Stimulated activated CD4-positive, alpha-beta T cell treated with anti-CD3 and anti-CD28 coated beads, Interleukin-12 subunit alpha, Interleukin-12 subunit beta, amount 100 ng/mL, for 24 hours (primary cell): ENCODE measurements at places on chromosomes 7 and 10.

DNA sequence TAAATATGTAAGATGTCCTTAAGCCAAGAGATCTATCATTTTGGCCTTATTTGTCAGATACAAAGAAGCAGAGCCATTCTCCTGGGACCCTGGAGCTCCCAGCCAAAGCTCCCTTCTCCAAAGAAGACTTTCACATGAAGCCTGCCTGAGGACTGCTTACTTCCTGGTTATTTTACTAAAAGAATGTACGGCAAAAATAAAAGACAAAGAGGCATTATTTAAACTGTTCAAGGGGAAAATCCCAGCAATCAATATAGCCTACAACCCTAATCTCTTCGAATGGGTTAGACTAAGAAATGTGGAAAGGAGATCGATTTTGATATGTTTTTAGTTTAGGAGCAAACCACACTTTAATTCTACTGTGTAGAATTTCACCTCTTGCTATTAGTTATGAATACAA is 237.9 kb upstream of the CTBP2 start:
- DNase-seq, result no peak

DNA sequence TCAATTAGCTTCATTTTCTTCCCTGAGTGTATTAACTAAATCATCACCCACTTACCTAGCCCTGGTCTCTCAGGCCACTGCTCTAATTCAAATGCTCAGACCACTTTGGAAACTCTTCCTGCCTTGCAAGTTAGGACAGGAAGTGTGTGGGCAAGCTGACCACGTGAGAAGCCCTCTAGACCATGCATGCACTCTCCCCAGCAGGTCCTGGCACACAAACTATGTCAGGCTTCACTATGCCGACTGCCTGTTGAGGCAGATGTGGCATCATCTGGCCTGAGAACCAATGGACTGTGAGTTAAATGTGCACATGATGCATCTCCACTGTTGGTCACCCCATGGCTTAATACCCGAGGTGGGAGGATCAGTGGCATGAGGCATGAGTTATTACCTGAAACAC is 439.6 kb downstream of the GRID1 start:
- no peak for DNase-seq

- no peak for DNase-seq
These were observed 478.7 kb downstream of the INHBA start for GRCh38 chr7:41224063-41224763.

- DNase-seq, result no peak
These were observed 59.0 kb upstream of the GTF2I start for GRCh38 chr7:74598558-74598957.

DNA sequence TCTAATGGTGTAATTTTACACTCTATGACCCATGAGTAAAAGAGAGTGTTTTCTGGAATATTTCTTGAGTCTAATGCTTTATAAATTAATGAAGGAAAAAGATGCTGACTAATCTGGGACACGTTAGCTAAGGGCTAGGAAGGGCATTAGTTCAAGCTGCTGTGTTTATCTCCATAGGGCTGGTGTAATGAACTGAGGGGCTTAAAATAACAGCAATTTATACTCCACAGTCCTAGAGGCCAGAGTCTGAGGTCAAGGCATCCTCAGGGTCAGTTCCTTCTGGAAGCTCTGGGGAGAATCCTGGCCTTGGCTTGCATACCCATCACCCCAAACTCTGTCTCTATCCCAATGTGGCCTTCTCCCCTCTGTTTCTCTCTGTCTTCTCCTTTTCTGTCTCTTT is 105.2 kb upstream of the PFKP start:
- no peak for DNase-seq

DNA sequence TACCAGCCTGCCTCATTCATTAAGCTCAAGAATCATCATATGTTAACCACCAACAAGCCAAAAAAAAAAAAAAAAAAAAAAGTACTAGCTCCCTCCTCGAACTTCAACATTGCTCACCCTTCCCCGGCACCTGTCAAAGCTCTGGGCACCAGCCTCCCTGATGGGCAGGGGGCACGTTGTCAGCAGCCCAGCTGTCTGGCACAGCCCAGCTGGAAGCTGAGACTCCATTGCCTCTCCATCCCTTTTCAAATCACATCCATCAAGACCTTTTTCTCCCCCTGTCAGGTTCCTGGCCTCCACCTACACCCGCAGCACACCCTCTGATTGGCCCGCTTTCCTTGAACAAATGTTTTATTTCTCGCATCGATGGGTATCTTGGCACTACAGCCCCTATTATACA is 913.3 kb upstream of the AUTS2 start:
- DNase-seq, result no peak

DNA sequence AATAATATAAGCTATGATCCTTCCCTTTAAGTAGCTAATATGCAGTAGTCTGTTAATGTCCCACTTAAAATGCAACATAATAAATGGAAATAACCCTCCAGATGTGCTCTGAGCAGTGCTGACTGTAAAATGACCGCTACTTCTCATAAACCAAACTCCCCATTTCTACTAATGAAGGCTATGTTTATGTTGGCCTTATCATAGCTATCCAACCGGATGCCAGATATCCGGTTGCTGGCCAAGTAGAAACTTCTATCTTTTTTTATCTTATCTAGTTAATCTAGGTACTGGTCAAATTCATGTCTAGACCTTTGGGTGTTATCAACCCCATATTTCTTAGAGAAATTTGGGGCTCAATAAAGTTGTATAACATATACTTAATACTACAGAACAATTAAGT is 56.6 kb downstream of the CHRM2 start:
- DNase-seq, result no peak

- DNase-seq, result no peak
These were observed 720 bp downstream of the SNCG start for GRCh38 chr10:86958901-86959736.

DNA sequence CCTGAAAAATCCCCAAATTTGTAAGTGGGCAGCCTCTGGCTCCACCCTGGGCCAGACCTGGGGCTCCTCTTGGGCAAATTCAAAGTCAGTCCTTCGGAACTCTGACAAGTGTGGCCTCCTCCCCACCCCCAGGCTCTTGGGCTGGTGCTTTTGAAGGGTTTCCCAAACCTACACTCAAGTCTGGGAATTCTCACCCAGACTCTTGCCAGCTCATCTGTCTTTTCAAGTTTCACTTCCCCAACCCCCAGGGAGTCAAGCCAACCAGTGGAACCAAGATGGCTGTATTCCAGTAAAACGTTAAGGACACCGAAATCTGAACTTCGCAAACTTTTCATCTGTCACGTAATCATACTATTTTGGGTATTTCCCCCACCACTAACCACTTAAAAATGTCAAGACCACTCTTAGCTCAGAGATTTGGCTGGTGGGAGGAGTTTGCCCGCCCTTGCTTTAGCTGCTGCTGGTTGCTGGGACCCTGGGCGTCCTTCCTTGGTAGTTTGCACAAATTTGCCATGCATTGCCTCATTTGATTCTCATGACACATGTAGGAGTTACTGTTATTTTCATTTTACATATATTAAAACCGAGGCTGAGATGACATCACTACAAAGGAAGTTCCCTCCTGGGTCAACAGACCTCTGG is 1.7 kb upstream of the MYO1G start:
- DNase-seq, result peak; percentile 41

DNA sequence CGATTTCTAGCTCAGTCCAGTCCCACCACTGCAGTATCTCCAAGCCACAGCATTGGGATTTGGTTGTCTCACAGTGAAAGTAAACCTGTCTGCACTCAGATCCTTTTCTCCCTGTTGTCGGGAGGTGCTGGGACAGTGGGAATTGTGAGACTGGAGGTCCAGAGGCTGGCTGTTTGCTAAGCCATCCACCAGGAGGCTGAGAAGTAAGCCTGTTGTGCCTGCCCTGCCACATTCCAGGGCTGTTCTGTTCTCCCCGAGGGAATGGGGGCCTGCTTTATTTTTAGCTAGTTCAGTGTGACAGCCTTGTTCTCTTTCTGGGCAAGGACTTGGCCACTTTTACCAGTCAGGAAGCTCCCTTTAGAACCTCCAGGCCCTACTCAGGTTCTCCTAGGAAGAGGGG is 54.9 kb downstream of the HK1 start:
- DNase-seq, result no peak

- no peak for DNase-seq
These were observed 29.6 kb upstream of the SOSTDC1 start for GRCh38 chr7:16494955-16495719.

GRCh38 chr10:11699550-11700097 is 42.6 kb upstream of the ECHDC3 start:
- no peak for DNase-seq

DNA sequence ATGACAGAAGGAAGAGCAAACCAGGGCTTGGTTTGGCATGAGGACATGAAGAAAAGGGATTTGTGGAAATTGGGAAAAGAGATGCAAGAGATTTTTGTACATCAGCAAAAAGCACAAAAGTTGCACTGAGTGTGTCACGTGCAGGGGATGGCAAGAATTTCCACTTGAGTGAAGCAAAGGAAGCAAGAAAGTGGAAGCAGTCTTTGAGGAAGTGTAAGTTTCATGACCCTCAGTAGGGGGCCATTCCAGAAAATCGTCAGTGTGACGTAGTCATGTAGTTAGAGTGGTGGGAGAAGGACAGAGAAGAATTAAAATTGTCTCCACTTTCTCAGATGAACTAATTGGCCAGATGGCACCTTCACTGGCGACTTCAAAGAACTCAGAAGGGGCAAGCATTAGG is 123.3 kb upstream of the FZD1 start:
- DNase-seq, result no peak

GRCh38 chr7:82183634-82184033 is 259.9 kb downstream of the CACNA2D1 start:
- no peak for DNase-seq

- DNase-seq, result peak; percentile 38
These were observed 58.5 kb downstream of the ABCB4 start for GRCh38 chr7:87416682-87417587.

GRCh38 chr7:37526623-37527022 is 78.0 kb upstream of the ELMO1 start:
- no peak for DNase-seq

DNA sequence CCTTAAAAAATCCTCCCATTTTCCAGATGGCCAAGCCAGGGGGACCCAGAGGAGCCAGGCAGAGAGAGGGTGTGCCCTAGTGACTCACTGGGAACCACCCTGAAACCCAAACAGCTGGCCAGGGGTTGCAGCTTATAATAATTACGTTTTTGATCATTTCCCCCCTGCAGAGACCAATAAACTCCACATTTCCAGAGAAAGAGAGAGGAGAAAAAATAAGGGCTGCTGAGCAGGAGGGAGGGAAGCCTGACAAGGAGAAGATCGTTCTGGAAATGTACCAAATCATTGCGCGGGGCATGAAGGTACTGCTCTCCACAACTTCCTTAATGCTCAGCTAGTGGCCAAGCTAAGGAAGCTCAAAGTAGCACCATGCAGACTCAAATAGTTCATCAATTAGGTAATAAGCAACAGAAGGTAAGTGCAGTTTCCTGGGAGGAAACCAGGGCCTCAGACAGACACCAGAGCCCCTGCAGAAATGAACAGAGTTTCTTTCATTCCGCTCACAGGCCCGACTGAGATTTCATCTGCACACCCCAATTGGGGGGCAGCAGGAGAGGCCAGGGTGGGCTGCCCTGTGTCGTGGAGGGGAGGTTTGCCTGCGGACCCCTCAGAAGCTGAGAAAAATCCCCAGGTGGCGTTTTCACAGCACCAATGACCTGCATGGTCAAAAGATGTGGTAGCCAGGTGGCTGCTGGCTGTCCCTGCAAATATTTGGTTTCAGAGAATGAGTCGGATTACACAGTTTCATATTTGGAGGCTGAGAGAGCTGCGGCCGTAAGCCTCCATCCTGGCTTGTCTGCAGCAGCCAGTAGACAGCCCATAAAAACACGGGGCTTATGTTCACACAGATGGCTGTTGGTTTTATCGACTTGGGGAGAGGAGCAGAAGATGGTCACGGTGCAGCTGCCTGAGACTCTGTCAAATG is 153.2 kb upstream of the LYZL2 start:
- DNase-seq, result no peak

DNA sequence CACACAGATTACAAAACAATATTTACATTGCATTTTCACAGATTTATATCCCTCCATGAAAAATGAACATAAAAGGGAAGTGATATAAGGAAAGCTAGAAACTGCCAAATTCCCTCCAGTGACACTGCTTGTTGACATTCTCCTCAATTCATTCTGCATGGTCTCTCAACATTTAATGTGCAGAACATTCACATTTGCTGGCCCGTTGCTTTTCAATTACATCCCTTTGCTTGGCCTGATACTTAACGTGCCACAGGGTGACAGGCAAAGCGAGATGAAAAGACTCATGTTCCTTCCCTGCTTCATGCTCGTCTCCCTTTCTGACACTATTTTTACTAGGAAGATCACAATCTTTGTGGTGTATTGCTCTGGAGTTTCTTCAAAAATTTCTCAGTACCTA is 1019.7 kb upstream of the LRRN3 start:
- DNase-seq, result no peak
